ENCODE measurements at places on chromosomes 2 and 18.

GRCh38 chr2:175205523-175205922 is 24.0 kb upstream of the ATP5MC3 start:
- DNase-seq = no peak
- H3K4me3 ChIP-seq = no peak overlapping the region
- H3K27me3 ChIP-seq = no peaks in the 10 kb centered on the region
- H3K27ac ChIP-seq = no peak overlapping the region
- H3K4me1 ChIP-seq = no peaks in the 10 kb centered on the region

DNA sequence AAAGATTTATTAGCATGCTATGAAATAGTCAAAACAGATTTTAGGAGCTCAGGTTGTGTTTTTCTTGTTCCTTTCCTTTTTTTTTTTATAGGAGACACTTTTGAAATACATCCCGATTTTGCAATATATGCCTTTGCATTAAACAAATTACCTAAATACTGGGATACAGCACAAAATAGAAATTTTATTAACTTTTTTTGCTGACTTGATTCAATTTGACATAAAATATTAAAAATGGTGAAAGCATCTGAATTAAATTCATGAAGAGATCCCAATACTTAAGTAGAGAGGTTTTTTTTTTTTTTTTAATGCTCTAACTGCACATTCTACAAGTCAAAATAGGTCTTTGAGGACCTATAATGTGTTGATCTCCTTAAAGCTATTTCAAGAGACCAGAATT is 939.5 kb upstream of the CHAC2 start:
- H3K4me3 ChIP-seq = no peak overlapping the region
- no peaks in the 10 kb centered on the region for H3K36me3 ChIP-seq
- no peaks in the 10 kb centered on the region for H3K27me3 ChIP-seq
- H3K4me1 ChIP-seq = no peaks in the 10 kb centered on the region

- H3K27ac ChIP-seq = no peak overlapping the region
- no peak for DNase-seq
- H3K36me3 ChIP-seq = no peaks in the 10 kb centered on the region
- H3K4me1 ChIP-seq = no peaks in the 10 kb centered on the region
- no peak overlapping the region for H3K4me3 ChIP-seq
- no peaks in the 10 kb centered on the region for H3K27me3 ChIP-seq
These were observed 34.6 kb upstream of the SP9 start for GRCh38 chr2:174300114-174300513.

DNA sequence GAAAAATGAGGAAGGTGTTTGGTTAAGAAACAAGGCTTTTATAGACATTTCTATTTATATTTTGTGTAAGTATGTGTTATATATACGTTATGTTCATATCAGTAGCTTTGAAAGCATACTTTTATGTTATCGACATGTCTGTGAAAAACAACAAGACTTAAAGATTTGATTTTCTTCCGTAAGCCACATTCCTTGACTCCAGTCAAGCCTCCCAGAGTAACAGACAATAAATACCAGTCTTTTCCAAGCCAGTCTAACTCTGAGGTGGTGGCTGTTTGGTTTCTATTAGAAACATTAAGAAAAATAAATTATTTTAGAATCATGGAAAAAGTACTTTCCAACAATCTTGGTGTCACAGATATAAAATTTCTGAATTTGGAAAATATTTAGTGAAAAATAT is 16.3 kb upstream of the ITGAV start:
- peaks cover 41% of the 10 kb centered on the region for H3K4me1 ChIP-seq
- no peaks in the 10 kb centered on the region for H3K36me3 ChIP-seq
- H3K27me3 ChIP-seq = no peaks in the 10 kb centered on the region
- peak overlapping the region; percentile 13 for H3K27ac ChIP-seq
- DNase-seq = no peak

GRCh38 chr18:66727991-66728390 is 124.1 kb upstream of the CDH19 start:
- no peaks in the 10 kb centered on the region for H3K36me3 ChIP-seq
- no peaks in the 10 kb centered on the region for H3K27me3 ChIP-seq
- no peaks in the 10 kb centered on the region for H3K4me1 ChIP-seq
- no peak for DNase-seq
- H3K27ac ChIP-seq = no peak overlapping the region

DNA sequence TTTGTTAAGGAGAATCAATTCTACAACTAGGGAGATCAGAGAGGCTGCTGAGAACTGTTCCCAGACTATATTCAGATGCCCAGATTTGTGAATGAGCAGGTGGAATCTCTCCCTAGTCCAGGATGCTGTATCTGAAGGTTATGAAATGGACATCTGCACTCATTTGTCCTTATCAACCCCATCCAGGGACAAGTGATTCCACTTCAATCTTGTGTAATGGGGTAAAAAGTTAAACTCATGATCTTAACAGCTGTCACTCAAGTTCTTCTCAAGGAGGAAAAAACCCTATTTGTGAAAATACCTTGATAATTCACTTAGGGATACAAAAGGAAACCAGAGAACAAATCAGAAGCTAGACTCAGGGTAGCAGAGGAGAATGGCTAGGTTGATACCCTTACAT is 144.8 kb downstream of the PLCL1 start:
- H3K4me3 ChIP-seq = no peak overlapping the region
- no peaks in the 10 kb centered on the region for H3K36me3 ChIP-seq
- DNase-seq = no peak
- no peaks in the 10 kb centered on the region for H3K4me1 ChIP-seq
- no peak overlapping the region for H3K27ac ChIP-seq

- no peaks in the 10 kb centered on the region for H3K27me3 ChIP-seq
- H3K27ac ChIP-seq = no peak overlapping the region
- H3K4me3 ChIP-seq = no peak overlapping the region
- DNase-seq = no peak
- H3K4me1 ChIP-seq = peaks cover 23% of the 10 kb centered on the region
- no peaks in the 10 kb centered on the region for H3K36me3 ChIP-seq
These were observed 45.5 kb upstream of the COL5A2 start for GRCh38 chr2:189225032-189225431.

- H3K27me3 ChIP-seq = no peaks in the 10 kb centered on the region
- H3K4me3 ChIP-seq = no peak overlapping the region
- no peaks in the 10 kb centered on the region for H3K4me1 ChIP-seq
- no peak overlapping the region for H3K27ac ChIP-seq
- no peaks in the 10 kb centered on the region for H3K36me3 ChIP-seq
These were observed 864.7 kb downstream of the TRIB2 start for GRCh38 chr2:13581471-13581870.

- no peak overlapping the region for H3K4me3 ChIP-seq
- H3K36me3 ChIP-seq = no peaks in the 10 kb centered on the region
- no peak for DNase-seq
These were observed 219.9 kb downstream of the CDH20 start for GRCh38 chr18:61553045-61553659.

GRCh38 chr2:152473151-152473857 is 138.3 kb downstream of the FMNL2 start:
- H3K4me3 ChIP-seq = no peak overlapping the region
- no peak for DNase-seq
- peaks cover 50% of the 10 kb centered on the region for H3K4me1 ChIP-seq
- no peaks in the 10 kb centered on the region for H3K36me3 ChIP-seq

DNA sequence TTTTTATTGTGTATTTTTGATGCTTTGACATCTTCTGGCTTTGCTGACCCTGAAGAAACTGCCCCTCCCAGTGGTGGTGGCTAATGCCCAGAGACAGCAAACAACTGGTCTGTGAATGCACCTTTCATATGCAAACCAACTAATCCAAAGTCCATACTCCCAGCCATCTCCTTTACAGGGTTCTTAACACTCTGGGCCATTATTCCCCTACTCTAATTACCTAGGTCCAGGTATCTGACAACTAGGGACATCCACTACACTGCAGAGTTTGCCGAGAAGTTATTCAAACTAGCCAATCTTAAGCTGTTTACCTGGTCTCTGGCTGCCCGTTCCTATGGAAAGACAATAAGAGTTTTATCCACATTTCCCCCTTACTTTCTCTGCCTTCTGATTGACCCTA is 73.6 kb downstream of the FSHR start:
- no peak for DNase-seq
- no peaks in the 10 kb centered on the region for H3K4me1 ChIP-seq
- no peak overlapping the region for H3K4me3 ChIP-seq
- H3K27ac ChIP-seq = no peak overlapping the region

GRCh38 chr18:58863539-58864145 is 1.0 kb upstream of the ZNF532 start:
- no peak for DNase-seq
- peaks cover 35% of the 10 kb centered on the region for H3K36me3 ChIP-seq
- peaks cover 44% of the 10 kb centered on the region for H3K4me1 ChIP-seq
- peak overlapping the region; percentile 37 for H3K4me3 ChIP-seq
- no peaks in the 10 kb centered on the region for H3K27me3 ChIP-seq

GRCh38 chr2:37643730-37644078 is 27.7 kb downstream of the CDC42EP3 start:
- H3K36me3 ChIP-seq = peaks cover 70% of the 10 kb centered on the region
- DNase-seq = no peak
- H3K4me1 ChIP-seq = peaks cover 12% of the 10 kb centered on the region
- H3K27ac ChIP-seq = no peak overlapping the region
- H3K27me3 ChIP-seq = no peaks in the 10 kb centered on the region

- no peak for DNase-seq
- no peaks in the 10 kb centered on the region for H3K27me3 ChIP-seq
- H3K27ac ChIP-seq = no peak overlapping the region
- no peaks in the 10 kb centered on the region for H3K4me1 ChIP-seq
These were observed 47.9 kb upstream of the CABLES1 start for GRCh38 chr18:23087352-23087751.

DNA sequence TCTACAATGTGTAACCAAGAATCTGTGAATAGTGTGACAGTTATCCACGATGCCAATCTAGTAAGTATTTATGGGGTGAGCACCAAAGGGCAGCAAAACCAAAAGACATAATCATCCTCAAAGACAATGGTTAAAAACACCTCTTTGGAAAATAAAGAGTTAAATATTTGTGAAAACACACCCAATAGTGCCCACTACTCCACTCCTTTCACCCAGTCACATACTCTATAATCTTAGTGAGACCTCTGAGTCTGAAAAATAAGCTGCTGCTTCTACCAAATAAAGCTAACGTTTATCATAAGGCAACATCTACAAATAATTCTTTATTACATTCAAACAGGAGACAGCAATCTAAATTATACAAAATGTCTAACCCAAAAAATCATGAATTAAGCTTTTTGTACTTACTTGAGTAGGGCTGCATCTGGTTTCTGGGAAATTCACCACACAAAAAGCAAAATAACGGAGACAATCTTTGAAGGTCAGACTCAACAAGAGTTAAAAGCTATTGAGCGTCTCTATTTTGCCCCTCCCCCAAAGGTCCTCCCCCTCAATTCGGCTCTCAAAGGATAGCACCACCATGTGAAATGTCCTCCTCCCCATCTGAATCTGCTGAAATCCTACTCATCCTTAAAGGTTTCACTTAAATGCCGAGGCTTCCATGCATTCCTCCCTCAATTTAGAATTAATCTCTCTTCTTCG is 2.0 kb downstream of the RAPH1 start:
- peak overlapping the region; percentile 100 for H3K4me3 ChIP-seq
- no peak for DNase-seq
- no peaks in the 10 kb centered on the region for H3K27me3 ChIP-seq
- peak overlapping the region; percentile 73 for H3K27ac ChIP-seq

All from RWPE2 (cell line).